ENCODE measurements at places on chromosomes 1 and 21.

DNA sequence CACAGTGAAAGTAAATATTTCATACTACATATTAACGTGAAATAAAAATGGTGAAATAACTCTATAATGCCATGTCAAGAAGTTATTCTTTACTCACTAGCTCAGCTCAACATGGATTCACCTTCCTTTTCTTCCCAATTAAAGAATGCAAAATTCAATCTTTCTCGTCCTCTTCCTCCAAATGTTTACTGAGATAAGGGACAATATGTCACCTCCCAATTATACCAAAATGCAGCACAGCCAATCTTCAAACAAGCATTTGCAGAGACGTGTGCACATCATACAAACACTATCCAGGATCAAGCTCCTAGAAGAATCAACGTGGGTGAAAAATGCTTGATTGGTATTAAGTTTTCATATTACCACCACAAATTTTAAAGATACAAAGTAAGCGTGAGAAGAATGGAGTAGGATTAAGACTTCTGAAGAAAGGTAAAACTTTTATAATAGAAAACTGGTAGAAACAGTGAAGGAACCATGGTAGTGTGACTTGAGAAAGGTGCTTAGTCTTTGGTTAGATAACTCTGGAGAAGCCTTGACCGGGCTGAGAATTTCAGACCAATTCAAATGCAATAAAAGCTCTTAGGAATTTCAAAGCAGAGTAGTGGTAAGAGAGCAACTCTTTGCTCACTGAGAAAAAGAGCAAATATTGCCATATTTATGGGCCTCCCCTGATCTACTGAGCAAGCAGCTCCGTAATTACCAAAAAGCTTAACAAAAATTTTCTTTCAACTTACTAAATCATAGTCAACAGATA is 7.2 kb downstream of the PTP4A2 start:
- DNase-seq: no peak

DNA sequence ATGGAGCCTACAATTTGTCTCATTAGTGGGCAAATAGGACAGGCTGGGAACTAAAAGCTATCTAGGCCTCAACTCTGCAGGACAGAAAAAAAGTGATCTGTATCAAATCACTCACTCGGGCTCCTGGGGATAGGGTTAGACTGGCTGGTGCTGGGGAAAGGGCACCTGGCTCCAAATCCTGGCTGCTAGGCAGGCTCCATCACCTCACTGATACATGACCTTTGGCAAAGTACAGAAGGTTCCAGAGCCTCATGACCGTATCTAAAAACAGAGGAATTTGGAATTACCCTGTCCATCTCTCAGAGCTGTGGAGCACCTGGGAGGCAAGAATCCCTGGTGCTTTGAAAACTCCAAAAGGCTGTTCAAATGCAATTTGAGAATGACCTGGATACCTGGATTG is 51.7 kb downstream of the SUSD4 start:
- DNase-seq: no peak

DNA sequence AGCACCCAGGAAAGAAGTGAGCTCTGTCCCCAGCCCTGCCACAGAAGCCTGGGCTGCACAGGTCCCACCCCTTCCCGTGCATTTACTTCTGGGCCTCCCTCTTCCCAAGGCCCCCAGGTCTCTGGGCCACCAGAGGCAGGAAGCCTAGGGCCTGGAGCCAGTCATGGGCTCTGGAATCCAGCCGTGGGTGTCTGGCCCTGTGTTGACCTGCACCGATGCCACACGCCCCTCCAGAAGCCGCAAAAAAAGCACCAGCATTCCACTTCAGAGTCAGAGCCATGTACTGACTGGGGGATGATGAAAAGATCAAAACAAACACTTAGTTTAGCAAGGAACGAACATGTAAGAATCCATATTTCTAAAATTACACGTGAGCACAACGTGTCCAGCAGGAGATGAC is 141.7 kb downstream of the NPHP4 start:
- no peak for DNase-seq

- DNase-seq: no peak
Observed at GRCh38 chr1:170307426-170307825, 161.7 kb downstream of the NTMT2 start.

- no peak for DNase-seq
Observed at GRCh38 chr1:206971029-206971655, 882 bp upstream of the FCAMR start.

DNA sequence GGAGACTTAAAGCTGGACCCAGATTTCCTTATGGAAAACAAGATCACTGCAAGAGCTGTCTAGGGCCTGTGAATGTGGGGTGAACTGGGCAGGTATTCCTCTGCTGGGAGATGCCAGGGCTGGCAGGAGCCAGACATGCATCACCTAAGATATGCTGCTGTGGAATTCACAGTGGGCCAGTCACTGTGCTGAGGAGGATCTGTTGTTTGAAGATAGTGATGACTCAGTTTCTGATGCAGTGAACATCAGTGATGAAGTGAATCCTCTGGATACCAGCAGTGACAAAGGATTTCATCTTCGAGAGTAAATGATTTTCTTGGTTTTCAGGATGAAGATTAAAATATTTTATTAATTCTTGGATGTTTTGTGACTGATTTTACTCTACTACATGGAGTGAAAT is 29.9 kb upstream of the CAMSAP2 start:
- no peak for DNase-seq

GRCh38 chr1:171220581-171221054 is 27.7 kb upstream of the FMO1 start:
- DNase-seq: no peak

DNA sequence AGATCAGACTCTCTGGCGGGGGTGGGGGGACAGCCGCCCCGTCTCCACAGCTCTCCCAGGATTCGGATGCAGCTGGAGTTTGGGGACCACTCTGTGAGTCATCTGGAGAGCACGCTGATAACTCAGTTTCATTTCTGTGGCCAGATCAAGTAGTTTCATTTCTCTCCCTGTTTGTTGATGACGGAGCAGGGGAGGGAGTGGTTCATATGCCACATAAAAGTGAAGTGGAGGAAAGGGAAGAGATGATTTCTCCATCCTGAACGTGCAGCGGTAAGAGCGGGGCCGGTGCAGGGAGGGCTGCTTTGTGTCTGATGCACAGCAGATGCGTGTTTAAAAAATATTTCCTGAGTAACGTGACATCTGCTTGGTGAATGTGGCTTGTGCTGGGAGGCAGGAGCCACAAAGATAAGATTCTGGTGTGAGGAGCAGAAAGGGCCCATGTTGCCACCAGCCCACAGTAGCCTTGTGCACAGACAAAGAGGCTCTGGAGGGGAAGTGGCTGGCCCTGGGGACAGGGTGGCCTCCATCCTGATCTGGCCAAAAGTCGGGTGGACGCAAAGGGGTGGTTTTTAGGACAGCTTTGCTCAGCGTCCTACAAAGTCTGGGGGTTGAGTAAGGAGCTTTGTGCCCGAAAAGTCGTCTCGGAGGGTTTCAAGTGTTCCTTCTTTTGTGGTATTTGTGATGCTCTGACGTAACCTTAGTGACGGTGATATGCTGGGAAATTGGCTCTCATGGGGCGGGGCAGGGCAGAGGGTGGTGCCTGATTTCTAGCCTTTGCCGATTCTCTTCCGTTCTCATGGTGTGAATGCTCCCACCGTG is at the start of gene MX2:
Gene MX2 (plus strand): TSS at position 242 of the 819 bp plus-strand sequence. CDS start 14,880 bp downstream, outside the sequence.
- DNase-seq: peak; percentile 93

DNA sequence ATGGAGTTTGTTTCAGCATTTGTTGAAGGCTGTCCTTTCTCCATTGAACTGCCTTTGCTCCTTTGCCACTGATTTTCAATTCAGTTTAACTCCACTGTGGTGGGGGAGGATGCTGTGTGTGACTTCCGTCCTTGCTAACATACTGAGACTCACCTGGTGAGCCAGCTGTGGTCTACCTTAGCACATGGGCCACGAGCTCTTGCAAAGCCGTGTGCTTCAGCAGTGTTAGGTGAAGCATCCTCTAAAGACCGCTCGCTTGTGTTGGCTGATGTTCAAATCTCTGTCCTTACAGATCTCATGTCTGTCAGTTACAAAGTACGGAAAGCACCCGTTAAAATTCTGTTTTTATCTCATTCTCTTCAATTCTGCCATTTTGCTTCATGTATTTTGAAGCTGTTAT is 3.6 kb upstream of the SPATC1L start:
- DNase-seq: no peak

DNA sequence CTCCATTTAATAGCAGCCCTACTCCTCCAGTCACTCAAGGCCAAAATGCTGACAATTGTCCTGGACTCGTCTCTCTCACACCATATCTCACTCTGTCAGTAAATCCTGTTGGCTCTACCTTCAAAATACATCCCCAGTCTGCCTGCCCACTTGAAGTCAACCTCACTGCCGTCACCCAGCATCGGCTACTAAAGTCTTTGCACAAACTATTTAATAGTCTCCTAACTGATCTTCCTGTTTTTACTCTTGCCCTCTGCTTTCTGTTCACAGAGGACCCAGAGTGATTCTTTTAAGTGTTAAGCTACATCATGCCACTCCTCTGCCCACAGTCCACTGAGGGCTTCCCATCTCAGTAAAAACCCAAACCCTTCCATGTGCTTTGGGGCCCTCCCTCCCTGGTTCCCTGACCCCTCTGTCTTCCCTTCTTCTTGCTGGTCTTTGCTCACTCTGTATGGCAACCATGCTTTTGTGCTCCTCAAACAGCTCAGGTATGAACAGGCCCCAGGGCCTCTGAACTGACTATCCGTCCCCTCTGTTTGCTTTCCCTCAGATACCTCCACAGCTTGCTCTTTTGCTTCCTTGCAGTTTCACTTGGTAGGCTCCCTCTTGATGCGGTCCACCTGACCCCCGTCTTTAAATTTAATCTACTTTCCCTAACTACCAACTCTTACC is 19.0 kb downstream of the RNASEL start:
- DNase-seq: no peak

GRCh38 chr1:53511933-53512806 is 53.0 kb downstream of the DMRTB1 start:
- DNase-seq: no peak

DNA sequence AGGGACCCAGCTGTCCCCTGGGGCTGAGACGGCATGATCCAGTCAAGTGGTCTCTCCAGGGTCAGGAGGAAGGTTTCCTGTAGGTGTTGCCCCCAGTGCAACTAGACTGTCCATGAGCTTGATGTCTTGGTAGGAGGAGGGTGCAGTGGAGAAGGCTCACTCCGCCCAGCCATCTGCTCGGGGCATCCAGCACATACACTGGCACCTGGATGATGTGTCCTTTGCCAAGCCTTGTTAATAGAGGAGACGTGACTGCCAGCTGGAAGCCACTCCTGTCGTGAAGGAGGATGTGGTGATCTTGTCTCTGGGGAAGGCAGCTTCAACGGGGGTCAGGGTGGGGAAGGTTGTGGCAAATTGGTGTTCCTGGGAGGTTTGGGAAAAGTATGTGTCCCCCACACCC is 6.2 kb downstream of the DISP3 start:
- DNase-seq: no peak

DNA sequence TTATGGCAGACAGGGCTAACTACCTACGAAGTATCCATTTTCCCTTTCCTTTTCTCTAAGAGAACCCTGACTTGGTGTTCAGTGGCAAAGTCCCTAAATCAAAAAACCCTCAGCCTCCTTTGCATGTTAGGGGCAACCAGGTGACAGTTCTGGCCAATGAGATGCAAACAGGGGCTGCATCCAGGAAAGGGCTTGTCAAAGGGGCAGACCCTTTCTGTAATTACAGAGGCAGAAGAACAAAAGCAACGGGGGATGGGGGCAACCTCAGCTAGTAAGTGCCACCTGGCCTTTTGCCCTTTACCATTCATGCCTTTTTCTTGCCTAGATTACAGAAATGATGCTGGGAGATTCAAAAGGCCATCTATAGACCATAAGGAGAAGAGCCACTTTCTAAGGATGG is 34.4 kb downstream of the GLUL start:
- DNase-seq: no peak

GRCh38 chr1:63960326-63960725 is 186.5 kb downstream of the ROR1 start:
- DNase-seq: no peak

GRCh38 chr1:180606155-180606554 is 25.7 kb upstream of the XPR1 start:
- no peak for DNase-seq

- DNase-seq: no peak
Observed at GRCh38 chr21:38388203-38388602, 110.1 kb downstream of the ERG start.
